Activated T-cell treated with anti-CD3 and anti-CD28 coated beads, Interleukin-2, amount 50 U/mL, for 1 hour (primary cell): ENCODE measurements at places on chromosomes 3 and 15.

DNA sequence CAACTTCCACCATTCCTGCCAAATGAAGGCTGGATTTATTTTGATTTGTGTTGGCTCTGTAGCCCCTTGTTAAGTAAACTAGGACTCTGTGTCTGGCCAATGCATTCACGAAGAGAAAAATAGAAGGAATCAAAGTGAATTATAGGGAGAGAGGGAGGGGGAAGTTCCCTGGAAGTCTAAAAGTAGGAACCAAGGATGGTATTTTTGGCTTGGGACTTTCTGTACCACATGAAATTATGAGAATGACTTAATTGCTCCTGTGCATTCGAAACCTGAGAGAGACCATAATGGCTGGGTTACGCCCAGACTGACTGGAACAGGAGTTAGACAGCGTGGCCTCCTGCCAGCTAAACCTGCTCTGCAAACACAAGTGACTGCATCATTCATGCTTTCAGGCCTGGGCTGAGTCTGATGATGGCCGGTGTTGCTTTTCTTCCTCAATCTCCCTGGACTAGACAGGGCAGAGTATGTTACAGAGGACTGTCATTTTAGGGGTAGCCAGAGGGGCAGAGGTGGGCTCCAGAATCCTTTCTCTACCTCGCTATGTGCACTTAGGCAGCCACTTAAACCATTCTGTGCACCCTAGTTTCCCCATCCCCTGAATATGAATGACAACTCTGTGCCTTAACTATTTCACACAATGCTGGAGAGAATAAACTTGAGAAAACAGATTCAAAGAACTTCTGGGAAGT, 58.9 kb downstream of the MYO1E start:
- no peak for DNase-seq

GRCh38 chr3:120090422-120090821, 3.8 kb downstream of the GSK3B start:
- no peak for DNase-seq

- no peak for DNase-seq
Observed at GRCh38 chr15:83873966-83874365, 220.0 kb downstream of the ADAMTSL3 start.

DNA sequence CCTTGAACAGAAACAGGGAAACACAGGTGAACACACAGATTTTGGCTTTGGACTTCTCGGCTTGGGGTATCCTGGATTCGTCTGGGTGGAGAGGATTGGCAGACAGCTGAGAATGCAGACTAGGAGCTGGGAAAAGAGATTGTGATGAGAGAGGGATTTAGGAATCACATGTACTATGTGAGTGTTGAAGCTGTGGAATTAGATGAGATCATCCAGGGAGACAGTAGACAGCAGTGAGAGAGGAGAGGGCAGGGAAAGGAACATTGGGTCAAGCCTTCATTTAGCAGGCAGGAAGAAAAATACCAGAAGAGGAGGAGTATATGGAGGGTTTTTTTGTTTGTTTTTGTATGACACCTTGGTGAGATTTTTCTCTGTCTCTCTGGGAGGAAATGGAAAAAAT, 262.1 kb upstream of the TBL1XR1 start:
- no peak for DNase-seq

- no peak for DNase-seq
Observed at GRCh38 chr3:133827684-133828083, 22.1 kb downstream of the SRPRB start.

DNA sequence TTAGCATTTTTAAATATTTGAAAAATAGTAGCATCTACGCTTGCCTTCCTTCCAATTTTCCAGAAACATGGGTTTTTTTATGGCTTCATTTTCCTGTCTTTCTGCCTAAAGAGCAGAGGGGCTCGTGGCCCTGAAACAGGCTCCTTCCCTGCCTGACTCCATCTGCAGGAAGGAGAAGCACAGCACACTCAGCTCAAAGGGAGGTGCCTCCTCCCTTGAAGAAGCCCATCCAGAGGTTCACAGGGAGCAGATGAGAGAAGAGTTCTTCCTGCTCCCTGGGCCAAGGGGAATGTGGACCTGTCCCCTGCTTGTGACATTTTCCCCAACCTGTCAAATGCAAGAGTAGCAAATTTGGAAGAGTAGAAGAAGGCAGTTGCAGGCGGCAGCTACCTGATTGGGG, 55.8 kb downstream of the BBX start:
- no peak for DNase-seq

GRCh38 chr3:189270248-189270832, 98.6 kb downstream of the TPRG1 start:
- peak; percentile 29 for DNase-seq

DNA sequence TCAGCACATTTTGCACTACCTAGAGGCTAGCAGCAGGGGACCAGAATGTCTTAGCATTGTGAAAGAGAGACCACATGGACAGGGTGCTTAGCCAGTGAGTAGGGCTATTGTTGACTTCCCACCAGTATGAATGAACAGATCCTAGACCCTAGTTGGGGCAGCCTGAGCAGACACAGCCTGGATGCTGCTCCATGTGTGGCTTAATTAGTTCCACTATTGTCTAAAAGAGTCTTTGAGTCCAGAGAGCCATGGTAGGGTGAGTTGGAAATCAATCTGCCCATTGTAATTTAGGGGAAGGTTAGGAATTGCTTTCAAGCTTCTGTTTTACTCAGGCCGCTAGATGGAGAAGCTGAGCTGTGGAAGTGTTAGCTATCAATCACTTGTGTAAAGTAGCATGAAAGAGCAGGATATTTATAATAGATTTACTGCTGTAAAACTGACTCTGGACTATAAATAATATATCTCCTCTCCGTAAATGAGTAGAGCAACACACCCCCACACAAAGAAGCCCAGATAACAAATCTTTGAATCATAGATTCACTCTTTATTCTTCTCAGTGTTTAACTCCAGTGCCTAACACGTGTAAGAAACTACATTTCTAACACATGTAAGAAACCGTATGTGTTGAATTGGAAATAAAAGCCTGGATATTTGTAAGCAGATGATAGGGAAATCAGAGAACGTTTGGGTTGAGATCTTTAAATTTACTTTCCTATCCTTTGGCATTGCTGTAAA, 4.1 kb upstream of the GCSAM start:
- no peak for DNase-seq

DNA sequence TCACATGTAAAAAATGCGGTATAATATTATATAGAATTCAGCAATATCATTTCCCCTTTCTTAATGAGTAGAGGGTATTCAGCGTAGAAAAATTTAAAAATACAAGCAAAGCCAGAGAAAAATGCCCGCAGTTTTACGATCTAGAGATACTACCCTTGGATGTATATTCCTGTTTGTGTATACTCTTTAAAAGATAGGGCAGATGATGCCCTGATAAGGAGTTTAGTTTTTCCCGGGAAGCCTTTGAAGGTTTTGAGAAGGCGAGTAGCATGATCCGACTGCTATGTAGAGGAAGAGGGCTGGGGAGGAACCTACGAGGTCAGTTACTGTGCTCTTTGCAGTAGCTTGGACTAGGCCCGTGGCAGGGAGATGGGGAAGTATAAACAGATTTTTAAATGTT, 1.2 kb downstream of the YEATS2 start:
- no peak for DNase-seq

DNA sequence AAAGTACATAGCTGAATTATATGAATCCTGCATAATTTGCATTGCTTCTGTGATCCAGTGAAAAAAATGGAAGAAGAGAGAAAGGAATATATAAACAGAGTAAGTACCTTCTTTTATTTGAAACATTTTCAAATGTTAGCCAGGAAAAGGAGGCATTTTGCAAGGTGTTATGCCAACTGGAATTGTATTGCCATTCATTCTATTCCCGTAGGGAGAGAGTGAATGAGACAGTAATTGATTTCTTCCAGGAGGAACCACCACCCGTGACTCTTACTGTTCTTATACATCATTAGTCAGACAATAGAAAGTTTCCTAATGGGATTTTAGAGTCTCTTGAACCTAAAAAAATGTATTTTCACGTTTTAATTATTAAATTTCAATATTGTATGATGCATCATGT, 324.1 kb upstream of the ALCAM start:
- no peak for DNase-seq

- DNase-seq: no peak
Observed at GRCh38 chr15:86060674-86061073, 19.0 kb upstream of the AGBL1 start.

DNA sequence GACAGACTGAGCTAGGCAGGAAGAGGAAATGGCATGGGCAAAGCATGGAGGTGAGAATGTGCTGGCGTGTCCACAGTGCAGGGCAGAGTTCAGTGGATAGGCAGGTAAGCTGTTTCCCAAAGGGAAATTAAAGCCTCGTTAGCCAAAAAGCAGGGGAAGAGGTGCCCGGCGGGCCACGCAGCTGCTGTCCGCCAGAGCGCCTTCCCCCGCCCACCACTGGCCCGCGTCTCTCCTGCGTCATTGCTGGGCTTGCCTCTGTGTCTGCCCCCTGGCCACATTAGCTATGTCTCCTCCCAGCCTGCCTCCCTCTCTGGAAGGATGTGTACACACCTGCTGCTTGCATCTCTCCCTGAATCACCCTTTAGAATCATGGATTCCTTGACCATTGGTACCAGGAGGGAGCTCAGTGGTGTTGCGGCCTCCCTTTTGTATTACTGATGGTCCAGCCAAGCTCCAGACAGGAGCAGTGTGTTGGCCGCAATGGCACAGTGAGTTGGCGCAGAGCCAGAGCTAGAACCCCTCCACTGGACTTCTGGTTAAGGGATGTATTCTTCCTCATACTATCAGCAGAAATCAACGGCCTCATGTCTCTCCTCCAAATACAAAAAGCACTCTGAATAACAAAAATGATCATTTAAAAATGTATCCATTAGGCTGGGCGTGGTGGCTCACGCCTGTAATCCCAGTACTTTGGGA, 26.6 kb downstream of the SLC28A1 start:
- DNase-seq: no peak

- no peak for DNase-seq
Observed at GRCh38 chr3:77859156-77859555, 819.3 kb downstream of the ROBO2 start.

GRCh38 chr3:154559623-154560022, 129.6 kb upstream of the GPR149 start:
- no peak for DNase-seq

- no peak for DNase-seq
Observed at GRCh38 chr3:195080571-195081151, 190.3 kb downstream of the XXYLT1 start.

DNA sequence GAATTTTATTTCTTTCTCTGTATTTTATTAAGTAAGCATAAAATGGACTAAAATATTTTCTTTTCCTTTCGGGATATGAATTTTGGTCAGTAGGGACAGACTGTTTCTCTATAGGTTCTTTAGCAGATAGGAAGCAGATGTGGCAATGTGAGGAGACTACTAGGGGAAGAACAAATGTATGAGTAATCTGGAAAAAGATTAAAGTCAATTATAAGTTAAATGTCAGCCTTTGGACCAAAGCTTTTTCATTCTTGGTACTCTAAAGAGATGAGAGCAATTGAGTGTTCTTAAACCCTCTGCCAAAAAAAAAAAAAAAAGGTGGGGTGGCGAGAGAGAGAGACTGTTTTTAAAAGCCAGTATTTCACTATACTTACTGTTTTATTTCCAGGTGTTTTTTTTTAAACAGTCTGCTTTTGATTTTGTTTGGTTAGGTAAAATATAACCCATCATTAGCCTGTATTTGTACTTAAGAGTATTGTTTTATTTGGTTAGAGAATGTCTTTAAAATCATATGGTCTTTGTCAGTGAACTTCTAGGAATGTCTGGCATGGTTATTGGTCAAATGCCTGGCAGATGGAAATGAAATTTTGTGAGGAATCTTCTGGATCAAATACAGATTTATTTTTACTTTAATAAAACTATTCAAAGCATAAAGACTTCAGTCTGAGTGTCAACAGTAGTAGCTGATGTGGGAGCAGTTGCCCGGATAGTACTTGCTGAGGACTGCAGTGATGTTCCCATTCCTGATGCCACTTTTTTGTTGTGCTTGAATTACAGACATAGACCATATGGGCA, 63.8 kb downstream of the LRRC49 start:
- DNase-seq: no peak

- peak; percentile 60 for DNase-seq
Observed at GRCh38 chr3:38004415-38005075, 14.0 kb downstream of the VILL start.

GRCh38 chr3:50430950-50431435, 71.7 kb upstream of the TMEM115 start:
- no peak for DNase-seq

DNA sequence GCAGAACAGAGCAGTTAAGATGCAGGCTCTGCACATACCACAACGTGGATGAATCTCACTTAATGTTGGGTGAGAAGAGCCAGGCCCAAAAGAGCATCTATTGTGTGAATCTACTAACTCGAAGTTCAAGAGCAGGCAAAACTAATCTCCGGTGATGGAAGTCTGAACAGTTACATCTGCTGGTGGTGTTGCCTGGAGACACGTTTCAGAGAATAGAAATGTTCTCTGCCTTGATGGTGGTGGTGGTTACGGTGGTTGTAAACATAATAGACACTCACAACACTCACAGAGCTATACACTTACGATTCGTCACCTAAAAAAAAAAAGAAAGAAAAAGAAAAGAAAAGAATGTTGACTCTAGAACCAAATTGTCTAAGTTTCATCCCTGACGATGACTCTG, 86.8 kb downstream of the LIPC start:
- no peak for DNase-seq
